Esophagus muscularis mucosa (tissue), 4 donors: ENCODE measurements at places on chromosomes 13 and 19. TPM values are rescaled to one million over a fixed set of nuclear protein-coding genes. Genes with fewer than 3 reads are reported as not detected.

Gene GPR12
- total RNA-seq: not detected

DNA sequence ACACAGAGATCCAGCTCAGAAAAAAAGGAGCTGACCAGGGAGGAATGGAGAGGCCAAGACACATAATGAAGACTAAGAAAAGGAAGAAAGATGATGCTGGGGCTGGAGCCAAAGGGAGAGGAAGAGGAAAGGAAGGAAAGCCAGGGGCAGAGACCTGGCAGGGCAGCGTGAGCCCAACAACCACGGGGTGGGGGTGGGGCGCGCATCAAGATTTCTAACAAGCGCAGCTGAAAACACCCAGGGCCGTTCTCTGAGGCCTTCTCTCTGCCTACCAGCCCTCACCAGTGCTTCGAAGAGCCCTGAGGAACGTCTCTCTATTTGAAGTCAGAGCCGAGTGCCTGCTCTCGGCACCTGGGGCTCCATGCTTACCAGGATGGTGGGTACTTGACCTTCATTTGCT, 23.6 kb upstream of the POU2F2 start:
- DNase-seq: no peak

GRCh38 chr13:45349438-45349837, 8.5 kb upstream of the TPT1 start:
- no peak for DNase-seq

DNA sequence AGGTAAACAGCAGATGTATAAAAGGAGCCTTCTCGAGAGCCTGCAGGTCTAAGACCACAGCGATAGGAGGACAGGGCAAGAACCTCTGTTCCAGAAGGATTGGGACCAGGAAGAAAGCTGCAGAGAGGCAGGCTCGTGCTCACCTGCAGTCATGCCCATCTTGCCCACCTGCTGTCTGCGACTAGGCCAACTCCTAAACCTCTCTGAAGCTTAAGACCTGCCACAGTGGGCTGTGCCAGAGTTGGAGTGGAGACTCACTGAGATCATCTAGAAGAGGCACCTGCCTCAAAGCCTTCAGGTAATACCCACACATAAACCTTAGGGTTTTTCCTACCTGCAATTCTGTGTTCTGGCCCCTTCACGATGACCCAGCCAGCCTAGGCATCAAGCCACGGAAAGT, 68.7 kb downstream of the IRS2 start:
- no peak for DNase-seq

- DNase-seq: no peak
Observed at GRCh38 chr19:4108767-4109625, 14.9 kb downstream of the MAP2K2 start.

DNA sequence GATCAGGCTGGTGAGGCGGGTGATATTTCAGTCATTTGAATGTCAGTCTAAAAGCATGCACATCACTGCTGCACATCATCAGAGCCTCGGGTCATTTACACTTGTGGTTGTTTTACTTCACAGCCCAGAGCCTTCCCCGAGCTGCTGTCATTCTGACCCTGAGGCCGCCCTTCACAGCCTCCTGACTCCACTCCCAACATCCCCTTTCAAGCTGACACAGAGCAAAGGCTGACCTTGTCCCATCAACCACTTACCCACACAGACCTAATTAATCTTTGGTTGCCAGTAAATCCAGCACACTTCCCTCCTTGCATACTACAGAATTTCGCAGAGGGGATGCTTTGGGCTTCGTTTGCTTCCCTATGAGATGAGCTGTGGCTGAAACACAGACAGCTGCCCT, 528.1 kb downstream of the DIAPH3 start:
- DNase-seq: peak; percentile 66

DNA sequence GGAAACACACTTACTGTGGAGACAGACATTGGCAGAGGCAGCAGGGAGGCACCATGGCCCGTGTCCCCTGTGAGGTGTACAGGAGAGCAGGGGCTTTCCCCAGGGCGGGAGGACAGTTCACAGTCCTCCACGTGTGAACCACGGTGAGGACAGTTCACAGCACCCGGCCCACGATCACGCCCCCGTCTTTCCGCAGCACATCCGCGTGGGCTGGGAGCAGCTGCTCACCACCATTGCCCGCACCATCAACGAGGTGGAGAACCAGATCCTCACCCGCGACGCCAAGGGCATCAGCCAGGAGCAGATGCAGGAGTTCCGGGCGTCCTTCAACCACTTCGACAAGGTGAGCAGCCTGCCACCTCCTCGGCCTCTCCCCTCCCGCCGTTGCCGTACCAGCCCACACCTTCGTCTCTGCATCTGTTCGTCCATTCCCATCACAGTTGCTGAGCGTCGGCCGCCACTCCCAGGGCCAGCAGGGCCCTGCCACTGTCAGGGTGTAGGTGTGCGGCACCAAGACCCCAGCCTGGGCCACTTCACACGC, 17.4 kb downstream of the CAPN12 start:
- DNase-seq: no peak

- peak; percentile 95 for DNase-seq
Observed at GRCh38 chr19:46704379-46705076, 12.4 kb downstream of the PRKD2 start.

DNA sequence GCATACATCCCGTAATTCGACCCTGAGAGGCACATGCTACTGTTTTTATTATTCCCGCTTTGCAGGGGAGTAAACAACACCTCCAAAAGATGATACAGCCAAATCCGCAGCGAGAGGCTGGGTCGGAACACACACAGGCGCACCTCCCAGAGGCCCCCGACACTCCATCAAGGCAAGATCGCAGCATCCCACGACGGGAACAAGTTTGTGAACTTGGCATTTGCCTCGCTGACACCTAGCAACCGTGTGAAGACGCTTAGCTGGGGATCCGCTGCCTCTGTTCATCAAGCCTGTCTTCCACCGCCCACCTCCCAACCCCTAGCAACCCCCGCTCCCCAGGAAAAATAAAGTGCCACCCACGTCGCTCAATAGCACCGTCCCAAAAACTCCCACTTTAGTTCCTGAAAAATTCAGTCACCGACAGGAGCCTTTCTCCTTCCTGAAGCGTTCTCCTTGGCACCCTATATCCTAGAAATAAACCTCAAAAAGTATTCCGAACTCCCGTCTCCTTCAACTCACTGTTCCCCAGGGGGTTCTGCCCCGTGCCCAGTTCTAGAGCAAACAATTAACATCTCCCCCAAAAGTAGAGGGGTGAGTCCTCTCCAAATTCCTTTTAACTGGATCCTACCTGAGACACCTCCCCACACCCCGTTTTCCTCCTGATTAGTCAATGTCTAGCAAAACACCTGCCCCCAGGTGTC, 1.7 kb downstream of the GNG7 start:
- no peak for DNase-seq

GRCh38 chr13:98557937-98558792, 18.7 kb downstream of the STK24 start:
- DNase-seq: no peak

DNA sequence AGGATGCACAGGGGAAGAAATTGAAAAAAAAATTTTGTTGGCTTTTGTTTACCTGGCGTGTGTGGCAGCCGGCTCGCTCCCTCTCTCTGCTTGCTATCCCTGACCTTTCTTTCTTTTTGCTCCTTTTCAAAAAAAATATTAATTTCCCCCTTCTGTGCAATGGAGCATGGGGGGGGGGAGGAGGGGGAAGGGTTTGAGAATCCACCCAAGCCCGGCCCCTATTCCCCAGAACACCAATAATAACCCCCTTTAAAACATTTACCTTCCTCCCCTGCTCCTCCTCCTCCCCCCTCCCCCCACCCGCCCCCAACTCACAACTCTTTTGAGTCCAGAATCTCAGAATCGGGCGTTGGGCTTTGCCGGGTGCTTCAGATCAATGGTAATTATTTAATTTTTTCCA, 28.4 kb downstream of the NFIX start:
- no peak for DNase-seq

GRCh38 chr19:23263396-23263795, 13.2 kb upstream of the ZNF724 start:
- no peak for DNase-seq

GRCh38 chr13:24353736-24354135, 44.4 kb downstream of the C1QTNF9 start:
- peak; percentile 24 for DNase-seq

GRCh38 chr19:28636016-28636629, 576.8 kb downstream of the UQCRFS1 start:
- DNase-seq: peak; percentile 84

- no peak for DNase-seq
Observed at GRCh38 chr13:111156421-111156820, 41.3 kb downstream of the ARHGEF7 start.

GRCh38 chr13:51246025-51246417, 23.8 kb downstream of the FAM124A start:
- no peak for DNase-seq

- DNase-seq: no peak
Observed at GRCh38 chr13:104740641-104741222, 1674.5 kb upstream of the SLC10A2 start.

GRCh38 chr19:9640956-9641355, 19.9 kb upstream of the ZNF561 start:
- no peak for DNase-seq
